ENCODE measurements at places on chromosomes 5 and 9.

- no peak for DNase-seq
- H3K4me3 ChIP-seq: no peak overlapping the region
- H3K4me1 ChIP-seq: no peaks in the 10 kb centered on the region
- no peaks in the 10 kb centered on the region for H3K36me3 ChIP-seq
- no peak overlapping the region for H3K27ac ChIP-seq
Observed at GRCh38 chr5:23139338-23140171, 286.4 kb upstream of the CDH12 start.

- H3K4me3 ChIP-seq: no peak overlapping the region
- DNase-seq: no peak
- H3K27ac ChIP-seq: no peak overlapping the region
- peaks cover 4% of the 10 kb centered on the region for H3K36me3 ChIP-seq
Observed at GRCh38 chr9:97293207-97293721, 14.2 kb upstream of the CCDC180 start.

DNA sequence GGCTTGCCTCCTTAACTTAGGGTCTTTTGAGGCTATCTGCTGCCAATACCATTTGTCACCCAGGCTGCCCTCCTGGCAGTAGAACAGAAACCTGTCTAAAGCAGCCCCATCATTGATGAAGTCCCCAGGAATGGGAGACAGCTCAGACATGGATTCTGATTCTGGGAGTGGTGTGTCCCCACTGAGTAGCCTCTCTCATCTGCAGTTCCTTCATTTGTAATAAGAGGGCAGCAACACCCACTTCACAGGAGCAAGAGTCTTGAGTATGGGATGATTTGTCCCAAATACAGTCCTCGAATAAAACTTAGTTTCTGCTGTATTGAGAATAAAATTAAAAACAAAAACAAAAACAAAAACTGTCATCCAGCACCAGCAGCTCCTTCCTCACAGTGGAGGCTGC, 167.6 kb downstream of the ASTN2 start:
- no peaks in the 10 kb centered on the region for H3K27me3 ChIP-seq
- no peaks in the 10 kb centered on the region for H3K4me1 ChIP-seq
- no peaks in the 10 kb centered on the region for H3K36me3 ChIP-seq
- no peak overlapping the region for H3K27ac ChIP-seq
- no peak overlapping the region for H3K4me3 ChIP-seq
- DNase-seq: no peak

DNA sequence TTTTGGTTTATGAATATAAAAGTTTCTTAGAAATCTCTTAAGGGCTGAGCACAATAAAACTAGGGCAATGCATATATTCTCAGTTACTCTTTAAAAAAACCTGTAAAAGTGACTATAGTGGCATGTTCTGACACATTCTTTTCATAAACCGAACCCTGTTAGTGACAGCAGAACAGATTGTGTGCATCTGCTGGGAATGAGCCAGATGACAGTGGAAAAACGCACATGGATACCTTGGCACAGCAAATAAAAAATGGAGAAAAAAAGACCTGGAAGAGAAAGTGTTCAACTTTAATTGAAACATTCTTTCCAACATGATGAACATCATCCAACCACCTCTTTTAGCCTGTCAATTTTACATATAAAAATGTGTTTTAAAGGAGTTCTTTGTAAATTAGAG, 12.7 kb downstream of the MEF2C start:
- no peak for DNase-seq
- peaks cover 8% of the 10 kb centered on the region for H3K27me3 ChIP-seq
- H3K36me3 ChIP-seq: no peaks in the 10 kb centered on the region
- no peak overlapping the region for H3K4me3 ChIP-seq

- peaks cover 31% of the 10 kb centered on the region for H3K27me3 ChIP-seq
- H3K27ac ChIP-seq: no peak overlapping the region
- peak overlapping the region; percentile 70 for H3K4me3 ChIP-seq
- peaks cover 21% of the 10 kb centered on the region for H3K4me1 ChIP-seq
- no peak for DNase-seq
Observed at GRCh38 chr5:61333954-61334867, 2.2 kb downstream of the ZSWIM6 start.

- no peak for DNase-seq
- H3K27ac ChIP-seq: no peak overlapping the region
- no peaks in the 10 kb centered on the region for H3K36me3 ChIP-seq
- no peak overlapping the region for H3K4me3 ChIP-seq
- H3K4me1 ChIP-seq: no peaks in the 10 kb centered on the region
Observed at GRCh38 chr5:174945853-174946252, 221.5 kb downstream of the MSX2 start.

DNA sequence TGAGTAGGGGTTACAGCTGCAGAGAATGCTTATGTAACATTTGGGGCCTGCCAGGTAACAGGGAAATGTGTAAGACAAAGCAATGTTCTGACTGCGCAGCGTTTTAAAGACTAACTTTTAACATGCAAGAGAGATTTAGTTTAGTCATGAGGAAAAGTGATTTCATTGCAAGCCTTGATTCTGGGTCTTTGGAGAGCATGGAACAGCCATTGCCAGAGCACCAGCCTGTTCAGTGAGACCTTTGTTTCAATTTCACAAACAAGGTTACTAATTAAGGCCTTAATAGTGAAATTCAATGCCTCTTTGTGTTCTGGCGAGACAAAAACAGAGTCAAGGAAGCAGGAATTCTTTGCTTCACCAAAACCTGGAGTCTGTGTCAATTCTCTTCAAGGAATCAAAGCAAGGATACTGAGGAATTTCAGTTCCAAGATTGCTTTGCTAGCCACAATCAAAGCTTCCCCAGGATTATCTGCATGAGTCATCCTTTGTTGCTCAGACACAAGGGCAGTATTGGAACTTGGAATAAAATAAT, 14.4 kb downstream of the CKMT2 start:
- no peaks in the 10 kb centered on the region for H3K4me1 ChIP-seq
- H3K4me3 ChIP-seq: no peak overlapping the region
- no peaks in the 10 kb centered on the region for H3K27me3 ChIP-seq
- no peak overlapping the region for H3K27ac ChIP-seq
- DNase-seq: no peak

DNA sequence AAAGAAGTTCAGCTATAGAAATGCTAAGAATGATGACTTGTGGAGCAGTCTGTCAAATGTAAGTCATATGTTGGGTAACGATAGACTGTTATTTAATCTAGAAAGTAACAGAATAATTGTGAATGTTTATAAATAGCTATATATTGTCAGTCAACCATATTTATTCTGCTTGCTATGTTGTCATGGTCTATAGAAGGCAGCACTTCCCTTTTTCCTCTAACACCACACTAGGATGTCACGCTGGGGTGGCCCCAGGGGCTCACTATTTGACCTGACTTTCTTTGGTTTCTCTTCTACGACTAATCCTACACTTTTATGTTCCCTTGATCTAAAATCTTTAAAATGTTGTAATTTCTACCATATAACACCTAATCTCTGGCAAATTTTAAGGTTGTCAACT, 20.5 kb downstream of the ERAP2 start:
- peak overlapping the region; percentile 71 for H3K4me3 ChIP-seq
- peaks cover 77% of the 10 kb centered on the region for H3K36me3 ChIP-seq
- peak overlapping the region; percentile 89 for H3K27ac ChIP-seq
- no peak for DNase-seq
- no peaks in the 10 kb centered on the region for H3K27me3 ChIP-seq

DNA sequence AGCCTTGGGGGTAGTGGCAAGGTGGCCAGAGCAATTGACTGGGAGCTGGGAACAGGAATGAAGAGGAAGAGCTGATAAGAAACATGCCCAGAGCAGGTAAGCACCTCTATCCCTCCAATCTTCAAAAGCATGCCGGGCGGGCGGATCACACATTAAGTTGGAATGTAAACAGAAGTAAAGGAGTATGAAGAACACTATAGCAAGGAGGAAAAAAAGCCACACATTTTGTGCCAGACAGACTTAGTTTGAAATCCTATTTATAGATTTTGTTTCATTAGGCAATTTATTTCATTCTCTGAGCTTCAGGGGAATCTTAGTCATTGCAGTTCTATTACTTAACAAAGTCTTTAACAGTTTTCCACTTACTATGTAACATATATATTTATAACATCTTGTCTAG, 173.9 kb upstream of the TNC start:
- no peak overlapping the region for H3K27ac ChIP-seq
- peaks cover 2% of the 10 kb centered on the region for H3K27me3 ChIP-seq
- H3K4me1 ChIP-seq: no peaks in the 10 kb centered on the region
- no peak overlapping the region for H3K4me3 ChIP-seq

DNA sequence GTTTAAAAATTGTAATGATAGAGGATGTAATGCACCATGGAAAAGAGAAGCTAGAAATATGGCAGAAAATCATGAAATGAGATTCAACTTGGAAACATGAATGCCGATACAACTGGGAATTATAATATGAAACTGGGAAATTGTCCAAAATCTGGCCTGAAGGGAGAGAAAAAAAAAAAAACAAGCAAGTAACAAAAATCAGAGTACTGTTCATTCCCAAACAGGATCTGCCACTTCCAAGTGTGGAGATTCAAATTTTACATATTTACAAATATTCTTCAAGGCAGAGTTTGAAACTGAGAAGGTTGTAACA, 56.6 kb upstream of the MOCS2 start:
- H3K27me3 ChIP-seq: peaks cover 26% of the 10 kb centered on the region
- DNase-seq: no peak
- H3K4me3 ChIP-seq: no peak overlapping the region
- no peaks in the 10 kb centered on the region for H3K36me3 ChIP-seq

DNA sequence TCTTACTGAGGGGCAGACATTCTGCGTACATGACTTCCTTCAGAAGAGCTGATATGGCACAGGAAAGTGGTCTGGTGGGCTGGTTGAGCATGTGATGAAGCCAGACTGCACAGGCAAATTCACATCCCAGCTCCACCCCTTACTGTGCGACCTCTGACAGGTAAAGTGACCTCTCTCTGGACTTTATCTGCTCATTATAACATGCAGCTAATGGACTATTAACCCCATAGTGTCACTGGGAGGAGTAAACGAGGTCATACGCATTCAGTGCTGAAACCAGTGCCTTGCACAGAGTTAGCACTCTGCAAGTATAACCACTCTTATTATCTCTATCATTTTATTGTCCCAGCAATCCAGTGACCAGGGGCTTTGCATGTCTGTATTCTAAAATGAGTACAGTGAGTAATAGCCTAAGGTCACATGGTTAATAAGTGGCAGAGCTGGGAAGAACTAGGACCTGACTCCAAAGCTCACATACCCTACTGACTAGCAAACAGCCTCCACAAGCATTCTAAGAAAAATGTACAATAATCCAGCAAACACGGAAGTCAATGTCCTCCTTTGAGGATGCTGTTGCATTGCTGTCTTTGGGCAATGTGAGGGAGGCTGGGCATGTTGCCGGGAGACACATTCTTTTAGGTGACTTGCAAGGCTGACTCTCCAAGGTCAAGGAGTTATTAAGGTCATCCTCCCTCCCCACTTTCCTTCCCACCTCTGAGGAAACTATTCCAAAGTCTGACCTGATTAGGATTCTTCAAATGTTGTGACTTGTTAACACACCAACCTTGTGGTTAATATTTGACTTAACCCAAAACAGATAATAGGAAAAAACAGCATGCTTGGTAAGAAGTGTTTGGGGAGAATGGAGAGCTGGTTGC, 19.0 kb downstream of the GLRX start:
- no peak for DNase-seq
- no peak overlapping the region for H3K27ac ChIP-seq
- peaks cover 17% of the 10 kb centered on the region for H3K36me3 ChIP-seq
- H3K4me3 ChIP-seq: no peak overlapping the region
